ENCODE measurements at places on chromosomes 13 and 19.

GRCh38 chr13:50414640-50415039 lies 399.4 kb downstream of the KCNRG start:
- no peak for DNase-seq

DNA sequence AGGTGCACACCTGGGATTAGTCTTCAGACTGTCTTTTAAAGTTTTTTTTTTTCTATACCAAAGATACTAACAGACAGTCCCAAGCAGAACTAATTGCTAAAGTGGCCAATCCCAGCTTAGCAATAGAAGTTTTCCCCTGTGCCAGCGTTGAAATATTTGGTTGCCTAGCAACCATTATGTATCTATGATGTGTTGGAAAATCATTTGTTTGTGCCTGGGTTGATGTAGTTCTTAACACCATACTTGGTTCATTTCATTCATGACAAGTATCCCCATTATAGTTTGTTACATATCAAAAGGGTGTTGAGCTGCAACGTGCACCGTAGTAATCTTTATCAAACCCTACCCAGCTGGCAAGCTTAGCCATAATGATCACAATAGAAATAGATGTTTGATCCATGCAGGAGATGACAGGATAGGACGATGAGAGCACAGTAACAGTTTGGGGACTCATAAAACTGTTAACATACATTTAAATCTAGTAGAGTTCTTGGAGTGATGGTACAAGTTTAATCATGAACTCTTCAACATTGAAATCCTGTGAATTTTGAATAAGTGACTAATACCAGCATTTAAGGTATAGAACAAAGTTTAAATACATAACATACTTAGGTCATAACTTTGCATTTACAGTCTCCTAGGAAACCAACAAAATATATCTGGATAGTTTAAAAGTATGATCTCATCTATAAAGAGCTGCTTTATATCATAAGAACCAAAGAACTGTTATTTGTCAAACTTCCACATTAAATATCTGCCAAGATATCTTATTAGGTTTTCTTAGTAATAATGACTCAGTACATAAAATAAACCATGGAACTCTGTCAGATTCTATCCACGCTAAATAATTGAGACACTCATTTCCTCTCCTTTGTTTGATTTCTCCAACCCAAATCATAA lies 73.4 kb downstream of the MBNL2 start:
- no peak for DNase-seq

DNA sequence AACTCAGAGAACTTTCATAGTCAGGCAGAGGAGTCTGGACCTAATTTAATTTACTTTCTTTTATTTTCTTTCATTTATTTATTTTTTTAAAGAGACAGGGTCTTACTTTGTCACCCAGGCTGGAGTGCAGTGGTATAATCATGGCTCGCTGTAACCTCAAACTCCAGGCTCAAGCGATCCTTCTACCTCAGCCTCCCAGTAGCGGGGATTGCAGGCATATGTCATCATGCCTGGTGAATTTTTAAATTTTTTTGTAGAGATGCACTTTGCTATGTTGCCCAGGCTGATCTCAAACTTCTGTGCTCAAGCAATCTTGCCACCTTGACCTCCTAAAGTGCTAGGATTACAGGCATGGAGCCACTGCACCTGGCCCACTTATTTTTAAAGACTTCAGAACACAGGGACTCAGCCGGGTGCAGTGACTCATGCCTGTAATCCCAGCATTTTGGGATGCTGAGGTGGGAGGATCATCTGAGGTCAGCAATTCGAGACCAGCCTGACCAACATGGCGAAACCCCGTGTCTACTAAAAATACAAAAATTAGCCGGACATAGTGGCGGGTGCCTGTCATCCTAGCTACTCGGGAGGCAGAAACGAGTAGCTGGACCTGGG lies 50.6 kb downstream of the KLF5 start:
- no peak for DNase-seq

DNA sequence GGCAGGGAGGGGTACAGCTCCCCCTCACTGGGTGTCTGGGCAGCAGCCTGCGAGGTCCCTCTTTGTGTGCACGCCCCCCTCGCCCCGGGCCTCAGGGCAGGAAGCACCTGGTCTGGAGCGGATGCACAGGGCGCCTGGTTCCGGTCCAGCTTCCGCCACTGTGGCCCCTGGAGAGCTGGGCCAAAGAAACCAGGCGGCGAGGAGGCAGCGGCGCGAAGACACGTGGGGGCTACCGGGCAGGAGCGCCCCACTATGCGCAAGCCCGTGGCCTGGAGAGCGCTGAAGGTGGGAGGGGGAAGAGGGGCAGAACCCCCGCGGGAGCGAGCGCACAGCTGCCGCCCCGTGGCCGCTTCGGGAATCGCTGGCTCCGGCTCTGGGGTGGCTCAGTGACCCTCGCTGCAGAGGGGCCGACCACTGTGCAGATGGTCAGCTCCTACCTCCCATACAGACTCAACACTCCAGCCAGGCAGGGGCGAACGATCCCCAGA lies 1.7 kb upstream of the LYL1 start:
- peak; percentile 46 for DNase-seq

DNA sequence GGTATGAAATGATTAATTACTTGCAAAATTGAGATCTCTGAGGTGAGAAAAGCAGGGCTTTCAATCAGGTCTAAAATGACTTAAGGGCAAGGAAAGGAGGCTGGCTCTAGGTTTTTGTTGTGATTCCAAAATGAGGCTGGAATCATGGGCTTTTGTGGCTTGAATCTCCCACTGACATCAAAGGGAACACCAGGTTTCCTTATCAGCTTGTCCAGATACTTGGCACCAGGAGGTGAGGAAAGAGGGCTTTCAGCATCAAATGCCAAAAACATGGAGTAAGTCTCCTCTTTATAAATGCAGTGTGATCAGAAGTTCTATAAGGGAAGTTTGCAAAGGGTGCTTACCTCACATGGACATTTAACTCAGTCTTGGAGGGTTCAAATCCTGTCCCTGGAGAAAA lies 402.3 kb downstream of the NDFIP2 start:
- DNase-seq, result no peak

- no peak for DNase-seq
These were observed 148.4 kb downstream of the AKAP11 start for GRCh38 chr13:42420304-42420703.

All from effector memory CD8-positive, alpha-beta T cell (primary cell).